ENCODE measurements at places on chromosomes 1 and 21.
A peak's percentile ranks its signal among the peaks of the same experiment; 100 is the strongest.

- no peak for DNase-seq
Measured at GRCh38 chr1:211280910-211281309, 21.7 kb downstream of the RCOR3 start.

DNA sequence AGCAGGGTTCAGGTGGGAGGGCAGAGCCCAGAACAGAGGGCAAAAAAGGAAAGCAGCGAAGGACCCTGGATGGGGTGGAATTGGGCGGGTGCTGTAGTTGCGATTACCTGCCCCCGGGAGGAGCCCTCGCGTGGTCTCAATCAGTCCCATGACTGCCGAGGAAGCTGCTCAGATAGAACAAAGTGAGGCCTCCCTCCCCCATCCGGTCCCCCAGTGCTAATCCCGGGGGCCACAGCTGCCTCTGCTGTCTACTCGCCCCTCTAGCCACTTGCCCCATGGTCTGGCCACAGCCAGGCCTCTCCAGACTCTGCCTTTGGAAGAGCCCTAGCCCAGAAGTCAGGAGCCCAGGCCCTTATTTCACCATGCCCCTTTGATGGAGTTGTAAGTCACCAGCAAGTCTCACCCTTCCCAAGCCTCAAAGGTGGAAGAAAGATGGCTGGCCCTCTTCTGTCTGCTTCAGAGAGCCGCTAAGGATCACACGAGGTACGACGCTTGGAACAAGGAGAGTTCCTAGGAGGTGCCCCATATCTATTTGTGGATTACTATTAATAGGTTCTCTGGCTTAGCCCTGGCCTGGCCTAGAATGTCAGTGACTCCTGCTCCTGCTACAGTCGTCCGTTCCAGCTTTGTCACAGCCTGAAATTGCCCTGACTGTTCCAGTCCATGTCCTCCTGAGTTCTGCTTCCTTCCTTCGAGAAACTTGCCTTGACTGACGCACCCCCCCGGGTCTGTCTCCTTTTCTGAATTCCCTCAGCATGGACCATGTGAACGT is 16.4 kb downstream of the ECHDC2 start:
- DNase-seq = peak; percentile 25

- peak; percentile 91 for DNase-seq
Measured at GRCh38 chr1:100351095-100351887, 1.0 kb upstream of the CDC14A start.

DNA sequence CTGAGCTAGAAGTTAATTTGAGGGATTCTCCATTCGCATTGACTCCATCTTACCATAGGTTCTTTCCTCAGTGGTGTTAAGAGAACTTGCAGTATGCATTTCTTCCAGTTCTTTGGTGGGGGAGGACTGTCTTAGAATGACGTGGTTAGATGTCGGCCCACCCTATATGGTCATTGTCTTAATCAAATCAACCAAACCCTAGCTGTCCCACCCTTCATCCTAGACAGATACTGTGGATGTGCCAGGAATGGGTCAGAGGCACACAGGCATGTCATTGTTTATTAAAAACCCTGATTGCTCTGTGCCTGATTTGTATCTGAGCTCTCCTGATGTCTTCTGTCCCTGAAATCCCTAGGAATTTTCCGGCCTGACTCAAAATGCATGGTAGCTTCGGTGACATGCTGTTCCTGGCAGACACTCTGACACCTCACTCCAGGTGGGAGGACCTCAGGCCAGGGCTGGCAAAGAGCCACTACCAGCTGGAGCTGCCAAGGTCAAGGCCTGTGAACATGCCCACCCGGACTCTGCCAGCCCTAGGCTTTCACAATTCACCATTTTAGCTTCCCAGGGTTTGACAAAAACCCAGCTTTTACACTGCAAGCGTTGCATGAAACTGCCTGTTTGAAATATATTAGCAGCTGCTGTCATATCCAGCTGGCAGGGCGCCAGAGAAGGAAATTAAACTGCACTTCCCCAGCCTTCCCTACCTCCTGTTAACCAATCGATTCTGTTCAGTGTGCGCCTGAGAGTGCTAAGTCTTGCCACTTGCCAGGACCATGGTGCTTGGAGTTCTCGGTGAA is 134.0 kb downstream of the FAM78B start:
- DNase-seq = no peak

DNA sequence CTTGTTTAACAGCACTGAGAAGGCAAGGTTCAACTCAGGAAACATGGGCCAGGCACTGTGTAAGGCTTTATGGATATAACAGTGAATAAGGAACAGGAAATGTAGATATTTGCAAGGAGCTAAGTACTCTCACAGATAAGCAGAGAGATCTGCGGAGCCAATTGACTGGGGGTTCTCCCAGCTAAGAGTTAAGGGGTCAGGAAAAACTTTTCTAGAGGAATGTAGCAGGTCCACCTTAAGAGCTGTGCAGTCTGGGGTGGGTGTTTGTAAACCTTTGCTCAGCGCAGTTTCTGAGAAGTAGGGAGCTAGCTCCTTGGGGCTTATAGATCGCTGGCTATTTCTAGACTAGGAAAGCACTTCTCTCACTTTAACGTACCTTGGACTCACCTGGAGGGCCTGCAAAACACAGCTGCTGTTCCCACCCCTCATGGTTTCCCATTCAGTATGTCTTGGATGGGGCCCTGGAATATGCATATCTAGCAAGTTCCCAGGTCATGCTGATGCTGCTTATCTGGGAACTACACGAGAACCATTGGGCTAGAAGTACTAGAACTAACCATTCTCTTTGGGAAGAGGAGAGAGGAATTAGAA is 51.7 kb downstream of the TLCD4 start:
- no peak for DNase-seq

DNA sequence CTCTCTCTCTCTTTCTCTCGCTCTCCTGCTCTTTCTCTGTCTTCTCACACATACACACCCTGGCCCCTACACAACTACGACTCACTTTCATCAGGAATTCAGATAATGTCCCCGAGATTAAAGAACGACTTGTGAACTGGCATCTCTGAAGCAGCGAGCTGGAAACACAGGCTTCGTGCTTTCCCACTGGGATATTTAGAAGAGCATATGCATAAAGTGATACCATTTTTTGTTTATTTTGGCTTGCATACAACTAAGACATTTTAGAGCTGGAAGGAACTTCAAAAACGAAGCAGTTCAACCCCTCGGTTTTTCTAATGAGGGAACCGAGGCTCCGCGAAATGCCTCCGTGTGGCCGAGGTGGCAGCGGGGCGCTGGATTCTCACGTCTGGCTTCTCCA is 88.6 kb downstream of the ZBTB18 start:
- no peak for DNase-seq

- peak; percentile 100 for DNase-seq
Measured at GRCh38 chr21:29130270-29130969, at the start of gene MAP3K7CL. Gene MAP3K7CL (plus strand): TSS chr21:29130644. CDS start chr21:29133345, 2,701 bp downstream.

DNA sequence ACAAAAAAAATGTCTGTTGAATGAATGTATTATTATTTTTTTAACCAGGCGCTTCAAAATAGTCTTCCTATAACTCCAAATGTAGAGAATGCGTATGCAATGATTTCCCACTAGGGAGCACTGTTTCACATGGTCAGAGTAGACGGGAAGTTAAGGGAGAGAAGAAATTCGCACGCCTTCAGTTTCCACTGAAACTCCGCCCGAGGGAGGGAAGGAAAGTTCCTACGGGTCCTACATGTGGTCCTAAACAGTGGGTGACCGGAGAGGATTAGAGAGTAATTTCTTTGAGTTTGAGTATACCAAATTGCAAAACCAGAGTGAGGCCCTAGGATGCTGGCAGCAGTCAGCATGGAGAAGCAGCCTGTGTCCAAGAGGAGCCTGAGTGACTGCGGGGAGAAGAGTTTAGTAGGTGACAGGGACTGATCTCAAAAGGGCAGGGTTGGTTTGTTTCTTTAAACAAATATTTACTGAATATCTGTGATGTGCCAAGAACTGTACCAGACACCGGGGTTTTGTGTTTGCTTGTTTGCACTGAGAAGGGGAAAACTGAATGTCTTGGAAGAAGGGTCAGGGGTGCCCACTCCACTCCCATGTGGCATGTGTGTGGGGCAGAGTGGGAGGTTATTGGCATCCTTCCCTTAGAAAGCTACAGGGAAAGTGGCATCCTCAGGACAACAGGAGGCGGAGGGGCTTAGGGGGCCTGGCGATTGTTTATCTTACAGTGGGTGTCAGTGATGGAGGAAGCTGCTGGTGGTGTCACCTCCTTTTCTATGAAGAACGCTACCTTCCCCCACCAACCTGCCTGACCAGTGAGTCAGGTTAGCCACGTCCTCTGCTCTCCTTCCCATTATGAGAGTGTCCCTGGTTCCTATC is 22.8 kb downstream of the RNU5D-1 start:
- DNase-seq = peak; percentile 67

DNA sequence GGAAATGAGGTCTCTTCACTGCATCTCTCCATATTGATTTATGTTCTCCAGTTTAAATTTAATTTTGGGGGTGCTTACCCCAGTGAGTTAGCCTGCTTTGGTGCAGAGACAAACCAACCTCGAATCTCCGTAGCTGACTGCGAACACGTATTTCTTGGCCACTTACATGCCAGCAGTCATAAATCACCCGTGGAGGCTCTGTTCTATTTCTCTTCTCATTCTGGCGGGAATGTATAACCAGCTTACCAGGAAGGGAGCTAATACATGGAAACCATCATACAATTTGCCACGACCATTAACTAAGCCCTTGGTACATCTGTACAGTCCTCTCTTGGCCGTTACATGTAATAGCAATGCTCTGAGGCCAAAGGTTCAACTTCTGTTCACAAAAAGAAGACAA is 148.0 kb downstream of the PLA2G4A start:
- no peak for DNase-seq

- peak; percentile 56 for DNase-seq
Measured at GRCh38 chr1:197787056-197787455, 11.8 kb upstream of the DENND1B start.

GRCh38 chr1:166874464-166874863 is 1.6 kb downstream of the TADA1 start:
- no peak for DNase-seq

GRCh38 chr1:85582687-85583591 is 2.4 kb downstream of the CCN1 start:
- DNase-seq = peak; percentile 57

DNA sequence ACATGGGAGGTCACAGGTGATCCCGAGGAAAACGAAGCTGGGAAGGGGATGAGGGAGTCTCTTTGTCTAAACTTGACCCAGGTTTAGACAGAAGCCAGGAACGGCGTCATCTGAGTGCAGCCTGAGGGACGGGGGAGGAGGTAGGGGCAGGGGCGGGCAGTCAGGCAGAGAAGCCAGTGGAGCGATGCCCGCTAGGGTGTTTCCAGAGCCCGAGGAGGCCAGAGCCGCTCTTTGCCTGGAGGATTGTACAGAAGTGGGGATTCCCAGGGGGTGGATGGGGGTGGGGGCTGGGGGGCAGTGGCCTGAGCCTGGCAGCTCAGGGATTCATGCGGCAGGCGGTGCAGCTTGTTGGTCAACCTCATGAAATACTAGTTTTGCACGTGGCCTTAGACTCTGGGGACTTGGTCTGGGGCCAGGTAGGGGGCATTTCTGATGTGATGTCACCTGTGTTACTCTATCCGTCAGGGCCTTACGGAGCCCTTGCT is 58.4 kb downstream of the VPS26C start:
- DNase-seq = no peak

DNA sequence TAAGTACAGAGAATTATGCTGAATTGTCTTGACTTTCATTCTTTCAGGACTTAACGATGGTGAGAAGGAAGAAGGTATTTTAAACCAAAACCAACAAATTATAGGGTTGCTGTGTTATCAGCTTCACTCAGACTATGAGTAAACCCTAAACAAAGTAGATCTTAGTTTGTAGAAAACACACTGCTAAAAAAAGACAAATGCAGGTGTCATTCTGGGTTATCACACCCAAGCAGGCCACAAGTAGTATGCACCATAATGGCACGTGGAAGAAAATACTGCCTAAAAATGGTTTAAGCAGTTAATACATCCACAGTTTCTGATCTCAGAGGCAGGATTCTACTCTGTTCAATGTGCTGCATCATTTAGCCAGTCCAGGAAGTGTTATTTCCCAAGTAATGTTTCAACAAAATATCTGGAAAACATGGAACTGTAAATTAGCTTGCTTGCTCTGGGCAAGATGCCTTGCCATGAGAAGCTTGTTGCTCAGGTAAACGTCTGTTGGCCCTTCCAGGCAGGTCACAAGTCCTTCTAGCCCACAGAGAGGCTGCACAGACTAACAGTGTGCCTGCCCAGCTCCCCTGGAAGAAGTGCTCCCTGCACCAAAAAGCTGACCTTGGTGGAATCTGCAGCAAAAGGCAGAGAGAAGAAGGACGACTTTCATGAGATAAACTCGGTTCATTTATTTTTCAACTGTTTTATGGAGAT is 4.1 kb downstream of the DIPK1A start:
- DNase-seq = no peak

GRCh38 chr1:19651141-19651737 is 7.1 kb downstream of the NBL1 start:
- DNase-seq = peak; percentile 41

DNA sequence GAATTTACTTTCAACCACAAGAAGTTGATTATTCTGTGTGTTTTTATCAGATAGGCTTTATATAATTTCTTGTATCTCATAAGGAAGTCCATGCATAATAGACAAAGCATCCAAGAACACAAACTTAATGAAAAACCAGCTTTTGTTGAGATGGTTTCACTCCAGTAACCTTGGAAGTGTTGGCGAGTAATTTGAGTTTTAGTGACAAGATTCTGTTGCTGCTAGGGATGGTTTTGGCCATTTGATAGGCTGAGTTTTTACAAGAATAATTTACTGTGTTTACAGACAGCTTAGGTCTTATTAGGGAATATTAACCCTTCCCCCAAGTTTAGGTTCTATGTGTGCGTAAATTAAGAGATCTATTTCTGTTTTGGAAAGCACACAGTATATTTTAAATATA is 513.6 kb downstream of the USP25 start:
- DNase-seq = no peak

DNA sequence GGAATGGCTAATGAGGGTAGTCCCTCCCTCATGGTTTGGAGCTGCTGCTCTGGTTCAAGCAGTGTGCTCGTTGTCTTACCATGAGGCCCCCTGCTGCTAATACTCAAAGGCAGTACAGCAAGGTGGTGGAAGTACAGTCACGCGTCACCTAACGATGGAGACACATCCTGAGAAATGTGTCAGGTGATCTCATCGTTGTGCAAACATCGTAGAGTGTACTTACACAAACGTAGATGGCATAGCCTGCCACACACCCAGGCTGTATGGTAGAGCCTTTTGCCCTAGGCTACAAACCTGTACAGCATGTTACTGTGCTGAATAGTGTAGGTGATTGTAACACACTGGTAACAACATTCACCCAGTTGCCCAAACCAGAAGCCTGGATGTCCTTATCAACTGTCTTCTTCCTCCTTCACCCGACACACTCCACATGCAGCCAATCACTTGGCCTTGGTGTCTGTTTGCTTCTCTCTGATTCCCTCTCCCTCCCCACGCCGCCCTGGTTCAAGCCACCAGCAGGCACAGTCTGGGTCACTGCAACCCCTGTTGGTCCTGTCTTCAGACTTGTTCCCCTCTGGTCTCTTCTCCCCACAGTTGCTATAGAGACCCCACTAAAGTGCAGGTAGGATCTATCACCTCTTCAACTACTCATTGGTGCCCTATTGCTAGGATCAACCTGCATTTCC is 6.0 kb upstream of the KCNA2 start:
- no peak for DNase-seq

All from fibroblast of skin of back (primary cell).